ENCODE measurements at places on chromosomes 3 and 15. TPM values are rescaled to one million over a fixed set of nuclear protein-coding genes. Genes with fewer than 3 reads are reported as not detected.

The TTLL13 gene
- not detected for total RNA-seq

The SLC7A14 gene
- 0.02 TPM for total RNA-seq

- DNase-seq, result no peak
- no peaks in the 10 kb centered on the region for H3K36me3 ChIP-seq
- H3K4me1 ChIP-seq, result peaks cover 54% of the 10 kb centered on the region
- H3K27me3 ChIP-seq, result no peaks in the 10 kb centered on the region
- no peak overlapping the region for H3K27ac ChIP-seq
These were observed 170.2 kb upstream of the PRICKLE2 start for GRCh38 chr3:64395490-64395889.

DNA sequence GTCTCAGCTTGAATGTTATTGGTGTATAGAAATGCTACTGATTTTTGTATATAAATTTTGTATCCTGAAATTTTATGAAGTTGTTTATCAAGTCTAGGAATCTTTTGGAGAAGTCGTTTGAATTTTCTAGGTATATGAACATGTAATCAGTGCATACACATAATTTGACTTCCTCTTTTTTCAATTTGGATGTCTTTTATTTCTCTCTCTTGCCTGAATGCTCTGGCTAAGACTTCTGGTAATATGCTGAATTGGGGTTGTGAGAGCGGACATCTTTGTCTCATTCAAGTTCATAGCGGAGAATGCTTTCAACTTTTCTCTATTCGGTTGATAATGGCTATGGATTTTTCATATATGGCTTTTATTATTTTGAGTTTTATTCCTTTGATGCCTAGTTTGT, 100.9 kb upstream of the MCTP2 start:
- no peak overlapping the region for H3K27ac ChIP-seq
- H3K4me3 ChIP-seq, result no peak overlapping the region

GRCh38 chr3:126671521-126671920, 16.6 kb upstream of the TXNRD3 start:
- H3K27me3 ChIP-seq, result peaks cover 19% of the 10 kb centered on the region
- no peaks in the 10 kb centered on the region for H3K4me1 ChIP-seq
- no peak overlapping the region for H3K4me3 ChIP-seq
- no peak overlapping the region for H3K27ac ChIP-seq

DNA sequence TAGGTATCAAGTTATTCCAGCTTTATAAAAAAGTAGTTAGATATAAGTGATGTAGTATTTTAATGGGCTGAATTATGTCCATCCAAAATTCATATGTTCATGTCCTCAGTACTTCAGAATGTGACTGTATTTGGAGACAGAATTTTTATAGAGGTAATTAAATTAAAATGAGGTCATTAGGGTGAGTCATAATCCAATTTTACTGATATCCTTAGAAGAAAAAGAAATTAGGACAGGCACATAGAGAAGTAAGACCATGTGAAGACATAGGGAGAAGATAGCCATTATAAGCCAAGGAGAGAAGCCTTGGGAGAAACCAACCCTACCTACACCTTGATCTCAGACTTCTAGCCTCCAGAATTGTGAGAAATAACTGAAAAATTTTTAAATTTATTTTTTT, 30.3 kb downstream of the RAP2B start:
- no peak overlapping the region for H3K27ac ChIP-seq
- H3K4me1 ChIP-seq, result no peaks in the 10 kb centered on the region
- H3K27me3 ChIP-seq, result no peaks in the 10 kb centered on the region
- no peaks in the 10 kb centered on the region for H3K36me3 ChIP-seq

DNA sequence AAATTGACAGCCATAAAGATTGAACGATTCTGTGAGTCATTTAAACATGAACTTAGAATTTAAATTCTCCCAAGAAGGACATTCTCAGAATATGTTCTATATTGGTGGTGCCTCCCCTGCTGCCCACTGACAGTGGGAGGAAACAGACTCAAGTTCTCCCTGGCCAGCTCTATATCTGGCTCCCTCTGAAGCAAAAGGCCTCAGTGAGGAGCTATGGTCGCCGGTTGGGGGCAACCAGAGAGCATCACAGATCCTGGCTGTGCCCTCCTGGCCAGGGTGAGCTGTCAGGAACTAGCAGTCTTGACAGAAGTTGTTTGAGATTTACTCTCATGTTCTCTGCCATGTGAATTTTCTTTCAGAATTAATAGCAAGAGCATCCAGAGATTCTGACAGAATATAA, 285.5 kb downstream of the NTRK3 start:
- DNase-seq, result no peak
- no peaks in the 10 kb centered on the region for H3K4me1 ChIP-seq
- H3K36me3 ChIP-seq, result no peaks in the 10 kb centered on the region

DNA sequence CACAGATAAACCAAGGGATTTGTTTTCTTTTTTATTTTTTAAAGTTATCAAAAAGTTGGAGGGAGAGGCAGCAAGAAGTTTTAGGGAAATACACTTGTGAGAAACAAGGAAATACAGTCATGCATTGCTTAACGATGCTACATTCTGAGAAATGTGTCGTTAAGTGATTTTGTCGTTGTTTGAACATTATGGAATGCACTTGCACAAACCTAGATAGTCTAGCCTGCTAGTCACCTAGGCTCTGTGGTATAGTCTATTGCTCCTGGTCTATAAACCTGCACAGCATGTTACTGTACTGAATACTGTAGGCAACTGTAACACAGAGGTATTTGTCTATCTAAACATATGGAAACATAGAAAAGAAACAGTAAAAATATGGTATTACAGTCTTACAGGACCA, 2.0 kb upstream of the NFKBIZ start:
- no peaks in the 10 kb centered on the region for H3K27me3 ChIP-seq
- peaks cover 9% of the 10 kb centered on the region for H3K36me3 ChIP-seq
- DNase-seq, result no peak

DNA sequence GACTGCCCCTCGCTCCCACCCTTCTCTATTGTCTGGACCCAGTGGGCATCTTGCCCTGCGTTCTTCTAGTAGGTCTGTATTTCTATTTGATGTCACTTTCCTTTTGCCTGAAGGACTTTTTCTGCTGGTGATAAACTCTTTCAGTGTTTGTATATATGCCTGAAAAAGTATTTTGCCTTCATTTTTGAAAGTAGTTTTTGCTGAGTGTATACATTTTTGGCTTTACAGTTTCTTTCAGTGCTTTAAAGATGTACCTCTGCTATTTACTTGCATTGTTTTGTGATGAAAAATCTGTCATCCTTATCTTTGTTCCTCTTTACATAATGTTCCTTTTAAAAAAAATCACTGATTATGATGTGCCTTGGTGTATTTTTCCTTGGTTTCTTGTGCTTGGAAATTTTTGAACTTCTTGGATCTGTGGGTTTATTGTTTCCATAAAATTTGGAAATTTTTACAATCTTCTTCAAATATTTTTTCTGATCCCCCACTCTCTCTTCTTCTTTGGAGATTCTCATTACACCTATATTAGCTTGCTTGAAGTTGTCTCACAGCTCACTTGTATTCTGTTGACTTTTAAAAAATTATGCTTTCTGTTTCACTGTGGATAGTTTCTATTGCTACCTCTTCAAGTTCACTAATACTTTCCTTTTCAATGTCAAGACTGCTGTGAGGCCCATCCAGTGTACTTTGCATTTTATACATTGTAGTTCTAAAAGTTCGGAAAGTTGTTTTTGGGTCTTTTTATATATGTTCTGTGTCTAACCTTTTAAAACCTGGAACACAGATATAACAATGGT, 67.8 kb downstream of the RGMA start:
- H3K27me3 ChIP-seq, result no peaks in the 10 kb centered on the region
- H3K27ac ChIP-seq, result no peak overlapping the region
- no peak for DNase-seq
- peaks cover 79% of the 10 kb centered on the region for H3K36me3 ChIP-seq
- peaks cover 16% of the 10 kb centered on the region for H3K4me1 ChIP-seq
- H3K4me3 ChIP-seq, result no peak overlapping the region

DNA sequence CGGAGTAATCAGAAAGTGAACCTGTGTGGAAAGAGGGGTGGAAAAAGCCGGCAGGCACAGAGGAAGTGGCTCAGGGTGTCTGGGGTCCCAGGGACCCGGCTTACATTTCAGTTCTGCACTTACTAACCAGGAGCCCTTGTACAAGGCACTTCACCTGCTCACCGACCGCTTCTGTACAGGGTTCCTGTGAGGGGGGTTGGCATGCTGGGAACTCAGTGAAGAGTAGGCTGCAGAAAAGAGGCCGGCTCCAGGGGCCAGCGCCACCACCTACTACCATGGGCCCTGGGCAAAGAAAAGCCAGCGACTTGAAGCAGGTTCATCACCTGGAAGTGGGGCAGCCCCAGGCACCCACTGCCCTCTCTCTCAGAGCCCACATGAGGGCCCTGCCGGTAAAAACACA, 6.2 kb downstream of the STIMATE start:
- H3K27me3 ChIP-seq, result no peaks in the 10 kb centered on the region
- H3K4me3 ChIP-seq, result no peak overlapping the region
- peaks cover 39% of the 10 kb centered on the region for H3K4me1 ChIP-seq
- no peaks in the 10 kb centered on the region for H3K36me3 ChIP-seq
- DNase-seq, result no peak
- H3K27ac ChIP-seq, result no peak overlapping the region

DNA sequence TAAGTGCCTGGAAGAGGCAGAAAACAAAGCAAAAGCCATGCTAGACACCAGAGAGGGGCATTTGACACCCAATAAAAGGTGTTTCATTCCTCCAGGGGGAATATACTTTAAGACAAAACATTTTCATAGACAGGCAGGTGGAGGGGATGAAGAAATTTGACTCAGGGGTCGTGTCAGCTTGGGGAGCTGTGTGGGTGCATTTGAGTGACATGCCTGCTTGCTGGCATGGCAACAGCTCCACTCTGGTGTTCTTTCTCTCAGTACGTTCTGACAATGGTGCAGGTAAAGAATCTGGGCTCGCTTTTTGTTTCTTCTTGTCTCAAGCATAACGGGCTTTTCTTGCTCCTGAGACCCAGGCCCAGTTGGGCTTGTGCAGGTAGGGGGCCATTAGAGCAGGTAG, 292.9 kb upstream of the ATP10A start:
- no peak for DNase-seq
- H3K4me3 ChIP-seq, result no peak overlapping the region
- H3K36me3 ChIP-seq, result no peaks in the 10 kb centered on the region
- no peak overlapping the region for H3K27ac ChIP-seq
- peaks cover 28% of the 10 kb centered on the region for H3K27me3 ChIP-seq
- H3K4me1 ChIP-seq, result no peaks in the 10 kb centered on the region

DNA sequence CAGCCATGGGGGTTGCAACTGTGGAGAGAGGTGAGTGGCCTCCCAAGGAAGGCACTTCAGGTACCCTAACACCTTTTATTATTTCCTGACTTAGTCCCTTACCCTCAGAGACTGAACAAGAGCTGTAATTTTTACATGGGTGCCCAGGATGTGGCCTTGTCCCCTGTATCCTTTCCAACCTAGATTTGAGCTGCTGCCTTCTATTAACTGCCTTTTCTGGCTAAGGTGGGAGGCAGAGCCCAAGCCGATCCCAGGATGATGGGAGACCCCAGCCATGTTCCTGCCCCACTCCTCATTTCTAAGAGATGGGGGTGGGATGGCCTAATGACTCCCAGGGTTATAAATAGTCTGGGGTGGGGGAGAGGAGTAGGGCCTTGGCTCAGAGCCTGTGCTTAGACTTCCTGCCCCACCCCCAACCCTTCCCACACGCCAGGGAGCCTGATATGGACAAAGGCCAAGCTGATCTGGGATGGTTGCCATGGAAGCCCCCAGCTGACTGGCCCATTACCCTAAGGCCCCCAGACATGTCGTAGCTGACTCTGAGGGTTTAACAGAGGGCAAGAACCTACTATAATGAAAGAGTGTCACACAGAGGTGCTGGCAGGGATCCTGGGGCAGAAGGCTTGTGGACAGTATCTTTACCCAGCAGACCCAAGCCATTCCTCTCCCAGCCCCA, 1.9 kb downstream of the KLHDC8B start:
- H3K36me3 ChIP-seq, result peaks cover 3% of the 10 kb centered on the region
- no peak for DNase-seq
- peaks cover 31% of the 10 kb centered on the region for H3K4me1 ChIP-seq
- H3K4me3 ChIP-seq, result peak overlapping the region; percentile 90
- H3K27ac ChIP-seq, result peak overlapping the region; percentile 83
